Lung microvascular endothelial cell (primary cell): ENCODE measurements at places on chromosomes 1 and 21. TPM values are rescaled to one million over a fixed set of nuclear protein-coding genes. Genes with fewer than 3 reads are reported as not detected.

NMNAT2 gene
- 0.20 and 0.22 TPM in 2 replicates for total RNA-seq

DNA sequence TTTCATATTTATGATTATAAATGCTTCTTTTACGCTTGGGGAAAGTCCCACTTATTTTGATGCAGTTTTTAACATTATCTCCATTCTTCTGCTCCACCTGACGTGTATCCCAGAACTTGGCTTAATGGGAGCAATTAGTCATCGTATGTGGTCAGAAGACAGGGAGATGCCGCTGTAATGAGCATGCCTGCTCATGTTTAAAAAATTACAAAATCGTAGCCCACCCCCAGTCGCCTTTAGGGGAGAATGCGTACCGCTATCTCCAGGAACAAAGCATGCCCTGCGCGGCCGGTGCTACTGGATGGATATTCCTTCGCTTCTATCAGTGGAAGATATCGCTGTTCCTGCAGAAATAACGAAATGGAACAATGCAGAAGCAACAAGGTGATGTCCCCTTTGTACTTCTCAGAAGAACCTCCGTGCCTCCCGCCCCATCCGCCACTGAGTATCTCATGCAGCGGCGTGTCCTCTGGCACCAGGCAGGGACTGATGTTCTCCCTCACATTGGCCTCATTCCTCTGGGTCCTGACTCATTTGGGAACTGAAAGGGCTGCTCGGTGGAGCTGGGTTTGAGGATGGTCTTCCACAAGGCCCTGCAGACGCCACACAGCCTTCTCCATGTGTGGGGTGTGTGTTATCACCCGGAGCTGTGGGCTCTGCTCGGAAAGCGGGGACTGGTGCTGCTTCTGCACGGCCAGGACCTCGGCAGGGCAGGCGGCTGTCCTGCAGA is 116.3 kb upstream of the COL6A1 start:
- DNase-seq, result no peak

SPRR3 gene
- total RNA-seq, result not detected in 2 replicates

DNA sequence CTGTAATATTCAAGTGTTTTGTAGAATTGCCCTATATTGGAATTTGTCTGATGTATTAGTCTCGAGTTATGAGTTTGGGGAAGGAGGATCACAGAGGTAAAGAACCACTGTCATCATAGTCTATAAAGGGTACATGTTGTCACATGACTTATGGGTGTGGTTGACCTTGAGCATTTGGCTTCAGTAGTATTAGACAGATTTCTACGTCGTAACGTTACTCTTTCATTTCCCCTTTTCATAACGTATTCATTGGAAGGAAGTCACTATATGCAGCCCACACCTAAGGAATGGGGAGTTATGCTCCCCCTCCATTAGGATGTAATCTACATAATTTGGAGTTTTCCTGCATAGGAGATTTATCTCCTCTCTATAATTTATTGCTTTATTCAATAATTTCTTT is 110.1 kb upstream of the VAV3 start:
- no peak for DNase-seq

- DNase-seq, result no peak
Measured at GRCh38 chr21:40603774-40604173, 243.2 kb downstream of the DSCAM start.

ASCL5 gene
- not detected in 2 replicates for total RNA-seq

- DNase-seq, result no peak
Measured at GRCh38 chr21:15221799-15222386, 157.1 kb upstream of the NRIP1 start.

FCER1A gene
- total RNA-seq, result not detected in 2 replicates
